Right ventricle myocardium superior (tissue), 1 donor: ENCODE measurements at places on chromosomes 2 and 18. TPM values are rescaled to one million over a fixed set of nuclear protein-coding genes. Genes with fewer than 3 reads are reported as not detected.
A peak's percentile ranks its signal among the peaks of the same experiment; 100 is the strongest.

DNA sequence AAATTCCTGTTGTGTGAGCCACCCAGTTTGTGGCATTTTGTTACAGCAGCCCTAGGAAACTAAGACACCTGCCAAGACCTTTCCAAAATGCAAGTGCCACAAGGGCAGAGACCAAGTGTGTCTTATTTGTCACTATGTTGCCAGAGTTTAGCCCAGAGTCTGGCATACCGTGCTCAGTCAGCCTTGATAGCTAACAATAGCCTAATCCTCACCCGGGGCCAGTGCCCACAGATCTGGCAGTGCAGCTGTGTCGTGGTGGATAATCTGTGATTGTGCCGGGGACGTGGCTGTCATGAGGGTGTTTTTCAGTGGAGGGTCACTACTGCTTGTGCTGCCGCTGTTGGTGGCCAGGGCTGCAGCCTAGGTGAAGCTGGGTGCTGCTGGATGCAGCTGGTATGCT is 53.5 kb downstream of the MEP1B start:
- DNase-seq: no peak

DNA sequence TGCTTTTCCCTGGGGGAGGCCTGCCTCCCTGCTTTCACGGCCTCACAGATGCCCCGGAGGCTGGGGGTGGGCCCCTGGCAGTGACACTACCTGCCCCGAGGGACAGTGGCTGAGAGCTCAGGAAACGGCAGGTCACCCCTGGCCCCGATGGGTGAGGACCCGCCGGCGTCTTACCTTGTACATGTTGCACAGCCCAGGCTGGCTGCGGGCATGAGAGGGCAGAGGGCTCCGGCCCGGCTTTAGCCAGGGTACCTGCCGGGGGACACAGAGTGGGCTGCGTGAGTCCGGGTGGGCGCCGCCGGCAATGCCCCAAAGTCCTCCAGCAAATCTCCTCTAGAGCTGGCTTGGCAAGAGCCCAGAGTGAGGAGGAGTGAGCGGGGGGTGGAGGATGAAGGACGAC is 122.9 kb downstream of the MBP start:
- no peak for DNase-seq

The KLHL41 gene
- total RNA-seq: 139 TPM

DNA sequence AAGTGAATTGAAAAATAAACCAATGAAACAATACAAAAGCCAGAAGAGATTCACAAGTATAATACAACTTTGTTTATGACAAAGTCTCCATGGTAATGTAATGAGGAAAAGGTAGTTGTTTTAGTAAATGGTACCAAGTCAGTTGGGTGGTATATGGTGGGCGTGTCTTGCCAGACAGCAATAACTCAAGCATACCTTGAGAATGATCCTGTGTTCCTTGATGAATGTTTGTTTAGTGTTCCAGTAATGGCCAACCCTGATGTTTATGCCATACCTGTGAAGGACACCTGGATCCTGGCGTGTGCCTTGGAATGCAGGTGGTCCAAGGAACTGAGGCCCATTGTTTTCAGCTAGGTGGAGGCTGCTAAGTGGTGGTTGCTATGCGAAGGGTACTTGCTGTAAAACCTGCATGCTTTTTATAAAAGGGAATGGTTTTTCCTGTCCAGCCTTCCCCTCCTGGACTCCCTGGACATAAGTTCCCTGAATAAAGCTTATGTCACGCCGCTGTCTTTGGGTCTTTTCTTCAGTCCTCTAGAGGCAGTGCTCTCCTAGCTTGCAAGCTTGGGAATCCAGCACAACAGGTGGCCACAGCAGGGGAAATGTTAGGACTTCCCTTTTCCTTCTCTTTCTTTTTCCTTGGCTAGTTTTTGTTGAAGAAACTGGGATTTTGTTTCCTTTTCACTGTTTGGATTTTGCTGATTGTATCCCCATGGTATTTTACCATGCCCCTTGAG is 54.7 kb downstream of the MTA3 start:
- no peak for DNase-seq

- DNase-seq: no peak
Measured at GRCh38 chr2:11082880-11083279, 72.4 kb upstream of the SLC66A3 start.

DNA sequence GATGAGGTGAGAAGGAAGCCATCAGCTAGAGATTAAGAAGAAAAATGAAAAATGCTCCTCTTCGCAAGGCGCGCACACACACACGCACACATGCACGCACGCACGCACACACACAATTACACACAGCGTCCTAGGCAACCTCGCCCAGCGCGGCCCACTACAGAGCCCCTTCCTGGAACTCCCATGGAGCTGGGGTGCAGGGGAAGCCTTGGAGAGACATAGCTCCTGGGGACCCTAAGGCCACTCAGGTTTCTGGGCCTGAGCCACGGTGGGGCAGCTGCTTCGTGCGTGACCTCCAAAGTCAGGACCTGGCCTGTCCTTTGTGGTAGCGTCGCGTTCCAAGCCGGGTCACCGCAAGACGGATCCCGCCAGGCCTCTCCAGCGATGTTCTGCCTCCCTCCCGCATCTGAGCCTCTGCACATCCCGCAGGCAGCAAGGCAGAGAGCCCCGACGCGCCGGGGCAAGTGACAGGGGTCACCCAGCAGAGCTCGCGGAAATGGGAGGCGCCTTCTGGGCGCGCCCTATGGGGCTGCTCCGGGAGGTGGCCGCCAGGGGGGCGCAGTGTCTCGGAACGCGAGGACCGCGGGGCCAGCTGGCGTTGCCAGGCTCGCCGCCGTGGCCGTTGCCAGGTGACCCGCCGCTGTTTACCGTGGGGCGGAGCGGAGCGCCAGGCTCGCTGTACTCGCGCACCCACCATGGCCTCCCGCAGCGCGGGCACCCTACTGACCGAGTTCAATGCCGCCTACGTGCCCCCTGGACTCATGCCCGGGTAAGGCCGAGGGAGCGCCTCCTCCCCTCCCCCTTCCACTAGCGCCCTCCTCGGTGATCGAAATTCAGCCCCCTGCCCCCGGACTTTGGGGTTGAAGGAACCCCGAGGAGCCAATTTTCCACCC is 79.0 kb downstream of the CIB4 start:
- peak; percentile 71 for DNase-seq

- DNase-seq: no peak
Measured at GRCh38 chr2:126810001-126810400, 88.7 kb upstream of the TEX51 start.
